ENCODE measurements at places on chromosomes 2 and 18.
A peak's percentile ranks its signal among the peaks of the same experiment; 100 is the strongest.

- DNase-seq, result no peak
Measured at GRCh38 chr2:71832388-71832787, 315.3 kb downstream of the CYP26B1 start.

DNA sequence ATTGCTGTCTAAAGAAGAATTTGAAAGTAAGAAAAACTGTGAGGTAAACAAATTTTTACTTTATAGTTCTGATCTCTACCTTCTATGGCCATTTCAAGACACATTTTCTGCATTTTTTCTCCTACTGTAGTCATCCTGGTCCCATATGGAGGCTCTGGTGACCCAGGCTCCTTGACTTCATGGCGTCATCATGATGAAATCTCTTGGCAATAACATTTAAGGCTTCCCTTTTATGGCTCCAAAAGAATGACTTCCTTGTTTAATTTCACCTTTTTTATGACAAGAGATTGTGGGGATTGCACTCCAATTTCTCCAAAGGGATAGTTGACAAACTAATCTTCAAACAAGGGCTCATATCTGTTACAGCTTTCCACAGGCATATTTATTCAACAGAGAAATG is 143.0 kb upstream of the SCN7A start:
- no peak for DNase-seq

DNA sequence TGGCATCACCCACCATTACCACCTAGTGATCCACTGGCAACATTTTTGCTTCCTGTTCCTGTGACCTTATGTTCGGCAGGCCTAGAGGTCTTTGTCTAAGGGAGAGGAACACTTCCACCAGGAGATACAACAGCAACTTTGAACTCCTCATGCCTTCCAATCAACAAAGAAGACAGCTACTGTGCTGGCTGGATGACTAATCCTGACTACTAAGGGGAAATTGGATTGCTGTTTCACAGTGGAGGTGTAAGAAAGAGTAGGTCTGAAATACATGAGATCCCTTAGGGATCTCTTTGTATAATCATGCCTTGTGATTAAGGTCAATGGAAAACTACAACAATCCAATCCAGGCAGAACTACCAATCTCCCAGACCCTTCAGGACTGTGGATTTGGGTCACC is 45.2 kb downstream of the EIF2AK3 start:
- DNase-seq, result no peak

GRCh38 chr2:25740810-25741381 is 67.5 kb upstream of the DTNB start:
- DNase-seq, result peak; percentile 12

DNA sequence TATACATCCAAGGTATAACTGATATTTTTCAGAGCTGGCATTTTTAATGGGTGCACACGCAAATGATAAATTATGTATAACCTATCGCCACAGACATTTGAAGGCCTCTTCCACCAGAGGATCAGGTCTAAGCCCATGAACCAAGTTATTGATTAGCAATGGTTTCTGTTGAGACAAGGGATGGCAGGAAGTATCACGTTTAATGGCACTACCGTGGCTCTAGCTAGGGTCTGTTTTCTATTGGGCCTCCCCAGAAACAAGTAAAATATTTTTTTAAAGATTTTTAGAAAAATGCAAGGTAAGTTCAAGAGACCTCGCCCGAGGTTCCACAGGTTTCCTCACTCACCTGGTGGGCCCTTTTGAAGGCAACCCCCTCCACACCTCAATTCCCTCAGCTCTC is 667 bp downstream of the GFPT1 start:
- DNase-seq, result no peak

DNA sequence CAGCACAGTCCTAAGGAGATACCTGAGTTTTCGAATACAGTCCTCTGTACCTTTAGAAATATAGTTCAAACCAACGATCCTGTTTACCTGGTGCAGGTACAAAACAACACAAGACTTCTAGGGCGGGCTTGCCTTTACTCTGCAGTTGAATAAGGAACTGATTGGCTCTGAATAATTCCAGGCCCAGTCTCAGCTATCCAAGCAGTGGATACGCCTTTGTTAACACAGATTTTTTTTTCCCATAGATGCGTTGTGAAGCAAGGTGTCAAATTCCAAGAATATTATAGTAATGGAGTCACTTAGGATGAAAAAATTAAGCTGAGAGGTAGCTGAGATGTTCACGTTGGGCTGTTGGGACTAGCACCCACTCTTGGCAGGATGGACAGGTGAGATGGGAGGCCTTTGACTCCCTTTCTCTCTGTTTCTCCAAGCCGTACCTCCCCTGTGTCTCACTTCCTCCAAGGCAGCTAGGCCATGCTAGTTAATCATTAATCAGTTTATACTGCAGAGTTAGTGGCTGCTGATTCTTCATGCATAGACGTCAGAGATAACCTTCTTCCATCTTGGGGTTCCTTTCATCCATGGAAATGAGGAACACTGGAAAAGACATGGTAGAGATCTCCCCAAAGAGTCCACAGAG is 380.8 kb upstream of the ACVR2A start:
- no peak for DNase-seq

DNA sequence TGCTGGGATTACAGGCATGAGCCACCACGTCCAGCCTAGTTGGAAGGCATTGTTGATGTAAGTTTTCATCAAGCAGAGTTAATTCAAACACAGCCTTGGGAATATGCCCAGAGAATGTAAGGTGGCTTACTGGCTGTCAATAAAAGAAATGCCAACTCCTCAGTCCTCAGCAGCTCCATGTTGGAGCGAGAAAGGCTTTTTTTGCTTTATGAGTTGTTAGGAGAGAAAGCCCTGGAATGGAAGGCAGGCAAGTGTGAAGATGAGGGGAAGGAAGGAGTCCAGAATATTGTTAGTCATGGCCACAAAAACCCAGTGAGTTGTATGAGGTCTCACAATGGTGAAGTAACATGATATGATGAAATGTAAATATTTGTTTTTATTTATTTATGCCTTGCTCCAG is 57.1 kb downstream of the MAP4K4 start:
- no peak for DNase-seq

DNA sequence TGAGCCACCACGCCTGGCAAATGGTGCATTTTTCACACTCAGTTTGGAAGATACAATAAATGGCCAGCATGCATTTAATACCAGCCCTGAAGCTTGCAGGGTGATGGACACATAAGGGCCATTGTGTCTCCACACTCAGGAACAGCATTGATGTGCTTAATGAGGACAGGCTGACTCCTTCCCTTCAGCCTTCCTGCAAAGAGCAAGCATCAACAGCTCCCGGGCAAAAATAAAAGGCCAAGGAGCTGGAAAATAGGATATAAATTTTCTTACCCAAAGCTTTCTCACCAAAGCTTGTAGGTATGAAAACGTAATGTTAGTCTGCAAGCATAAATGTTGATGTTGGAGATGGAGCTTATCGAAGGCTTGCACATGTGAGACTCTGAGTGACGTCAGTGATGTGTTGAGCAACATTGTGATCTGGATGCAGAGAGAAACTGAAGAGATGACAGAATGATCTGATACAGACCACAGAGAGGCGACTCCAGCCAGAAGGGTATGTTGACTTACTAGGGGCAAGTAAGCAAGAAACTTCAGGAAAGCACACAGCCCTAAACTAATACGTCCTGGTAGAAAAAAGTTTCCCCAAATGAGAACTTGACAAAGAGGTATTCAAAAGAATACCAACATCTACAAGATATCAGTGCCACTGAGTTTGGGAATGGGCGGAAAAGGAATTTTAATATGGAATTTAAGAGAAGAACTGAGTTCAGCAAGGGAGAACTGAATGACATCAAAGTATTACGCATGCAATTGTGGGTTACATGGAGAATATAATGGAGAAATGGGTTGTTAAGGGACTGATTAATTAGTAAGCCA is 256.5 kb downstream of the TGIF1 start:
- peak; percentile 50 for DNase-seq

- peak; percentile 88 for DNase-seq
Measured at GRCh38 chr2:237512774-237513466, 25.9 kb downstream of the MLPH start.

DNA sequence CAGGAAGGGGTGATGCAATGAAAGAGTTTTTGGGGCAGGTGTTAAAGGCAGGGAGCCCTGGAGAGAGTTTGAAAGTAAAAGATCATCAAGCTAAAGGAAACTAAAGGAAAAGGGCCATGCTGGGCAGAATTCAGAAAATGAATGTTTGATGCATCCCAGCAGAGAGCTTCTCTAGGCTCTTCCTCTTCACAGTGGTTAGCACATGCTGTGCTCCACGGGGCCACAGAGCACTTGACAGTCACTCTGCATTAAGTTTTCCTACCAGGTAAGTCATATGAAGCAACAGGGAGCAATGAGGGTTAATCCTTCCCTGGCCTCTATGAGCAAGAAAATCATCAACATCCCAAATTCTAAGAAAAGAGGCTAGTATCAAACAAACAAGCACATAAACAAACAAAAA is 895.2 kb downstream of the TRIB2 start:
- no peak for DNase-seq

DNA sequence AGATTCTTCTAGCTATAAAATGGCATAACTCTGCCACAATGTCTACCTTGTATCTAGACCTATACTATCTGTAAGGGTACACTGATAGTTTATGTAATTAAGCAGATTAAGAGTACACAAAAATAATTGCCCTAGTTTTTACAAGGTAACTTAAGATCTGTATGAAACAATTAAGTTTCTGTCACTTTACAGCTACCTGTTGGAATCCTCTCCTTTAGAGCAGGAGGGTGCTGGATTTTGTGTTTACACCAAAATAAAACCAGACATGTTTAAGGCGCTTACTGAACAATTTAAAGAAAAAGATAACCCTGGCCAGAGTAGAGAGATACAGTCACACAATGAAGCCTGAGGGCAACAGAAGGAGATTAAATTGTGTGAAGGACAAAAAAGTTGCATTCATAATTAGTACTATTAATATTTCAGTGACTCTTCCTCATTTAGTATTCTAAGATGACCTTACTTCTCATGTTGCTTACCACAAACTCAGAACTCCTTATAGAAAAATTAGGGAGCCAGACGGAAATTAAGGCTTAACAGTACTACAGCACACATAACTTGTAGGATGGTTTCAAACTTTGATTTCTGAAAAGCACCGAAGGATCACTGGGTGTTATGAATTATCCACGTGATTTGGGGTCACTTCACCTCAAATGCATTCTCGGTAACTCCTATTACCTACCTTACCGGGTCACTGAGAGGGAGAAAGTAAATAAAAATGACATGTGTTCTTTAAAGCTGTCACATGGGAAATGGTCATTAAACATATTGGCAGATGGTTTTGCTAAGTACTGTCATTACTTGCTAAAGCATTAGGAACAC is 1.0 kb downstream of the DARS1 start:
- no peak for DNase-seq

DNA sequence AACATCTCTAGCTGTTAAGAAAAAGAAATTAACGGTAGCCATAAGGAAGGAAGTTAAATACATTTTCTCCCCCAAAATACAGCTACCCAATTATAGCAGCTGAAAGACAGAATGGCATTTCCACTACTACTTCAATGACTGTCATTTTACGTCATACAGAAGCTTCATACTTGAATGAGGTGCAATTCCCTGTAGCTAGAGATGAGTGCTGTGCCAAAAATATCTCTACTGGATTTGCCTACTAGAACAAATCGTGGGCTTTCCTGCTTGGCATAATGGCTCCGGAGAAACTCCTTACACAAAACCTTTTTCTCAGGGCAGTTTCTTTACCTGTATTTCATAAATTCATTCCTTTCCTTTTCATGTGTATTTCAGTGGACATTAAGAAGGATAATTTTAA is 36.3 kb upstream of the NRXN1 start:
- DNase-seq, result no peak

DNA sequence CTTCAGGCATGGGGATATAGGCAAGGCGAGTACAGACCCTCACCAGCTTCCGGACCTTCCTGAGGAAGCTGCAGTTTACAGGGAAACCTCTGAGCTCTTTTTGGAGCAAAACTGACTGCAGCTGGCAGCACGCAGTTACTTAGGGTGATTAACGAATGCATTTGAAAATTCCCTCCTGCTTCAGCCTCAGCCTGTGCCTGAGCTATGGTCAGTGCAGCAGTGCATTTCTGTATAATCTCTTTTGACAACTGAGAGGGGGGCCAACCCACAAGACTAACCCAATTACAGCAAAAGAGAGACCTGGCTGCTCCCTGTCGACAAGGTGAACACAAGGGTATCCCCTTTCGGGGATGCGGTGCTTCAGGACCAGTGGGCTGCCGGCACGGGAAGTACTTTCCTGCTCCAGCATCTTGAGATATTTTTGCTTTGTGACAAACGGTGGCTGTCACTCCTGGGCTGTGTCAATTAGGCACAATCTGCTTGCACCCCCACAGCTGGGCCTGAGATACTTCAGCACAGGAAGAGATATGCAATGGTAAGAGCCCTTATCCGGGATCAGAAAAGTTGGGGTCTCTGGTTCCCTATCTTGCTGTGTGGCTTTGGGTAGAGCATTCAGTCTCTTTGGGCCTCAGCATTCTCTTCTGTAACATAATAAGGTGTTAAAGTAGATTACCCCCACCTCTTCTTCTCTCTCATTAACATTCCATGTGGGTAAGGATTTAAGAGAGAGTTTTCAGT is 141.0 kb downstream of the TMEM17 start:
- DNase-seq, result no peak

DNA sequence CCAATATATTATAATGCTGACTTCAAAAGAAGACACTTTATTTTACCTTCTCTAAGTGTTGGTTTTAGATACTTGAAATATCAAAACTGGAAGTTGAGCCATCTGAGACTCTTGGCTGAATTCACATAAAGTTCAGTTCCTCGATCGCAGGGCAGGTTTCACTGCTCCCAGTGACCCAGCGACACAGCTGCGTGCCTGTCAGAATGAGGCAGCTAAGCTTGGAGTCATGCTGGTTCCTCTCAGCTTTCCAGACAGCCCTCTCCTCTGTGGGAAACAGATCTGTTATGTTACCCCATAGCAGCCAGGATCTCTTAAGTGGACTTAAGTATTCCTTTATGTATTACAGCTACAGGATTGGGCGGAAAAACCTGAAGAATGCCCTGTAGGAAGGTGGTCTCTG is 142.8 kb upstream of the ALPP start:
- no peak for DNase-seq

All from inflammatory macrophage (primary cell).